Adipocyte (in vitro differentiated cells): ENCODE measurements at places on chromosomes 5 and 9.

GRCh38 chr5:53819482-53819881, 259.0 kb downstream of the NDUFS4 start:
- no peak for DNase-seq

GRCh38 chr5:83988293-83988685, 267.6 kb upstream of the HAPLN1 start:
- no peak for DNase-seq

DNA sequence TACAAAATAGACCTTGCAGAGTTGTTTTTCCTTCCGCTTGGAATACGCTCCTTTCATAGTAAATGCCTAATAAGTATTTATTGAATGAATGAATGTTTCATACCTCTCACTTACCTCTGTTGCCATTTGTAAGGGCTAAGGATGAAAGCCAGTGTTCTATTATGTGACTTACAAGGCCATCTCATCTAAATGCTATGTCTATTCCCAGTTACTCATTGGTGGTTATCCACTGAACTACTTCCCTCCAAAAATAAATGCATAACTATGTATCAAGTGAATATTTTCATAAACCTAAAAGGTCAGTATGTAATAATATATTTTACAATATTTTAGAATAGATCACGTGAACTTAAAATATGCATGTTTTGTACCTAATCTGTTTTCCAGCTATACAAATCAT, 670.5 kb upstream of the RGMB start:
- no peak for DNase-seq

GRCh38 chr9:2000314-2000713, 14.8 kb upstream of the SMARCA2 start:
- DNase-seq = no peak

- DNase-seq = no peak
These were observed 33.7 kb upstream of the ADRB2 start for GRCh38 chr5:148792744-148793143.

DNA sequence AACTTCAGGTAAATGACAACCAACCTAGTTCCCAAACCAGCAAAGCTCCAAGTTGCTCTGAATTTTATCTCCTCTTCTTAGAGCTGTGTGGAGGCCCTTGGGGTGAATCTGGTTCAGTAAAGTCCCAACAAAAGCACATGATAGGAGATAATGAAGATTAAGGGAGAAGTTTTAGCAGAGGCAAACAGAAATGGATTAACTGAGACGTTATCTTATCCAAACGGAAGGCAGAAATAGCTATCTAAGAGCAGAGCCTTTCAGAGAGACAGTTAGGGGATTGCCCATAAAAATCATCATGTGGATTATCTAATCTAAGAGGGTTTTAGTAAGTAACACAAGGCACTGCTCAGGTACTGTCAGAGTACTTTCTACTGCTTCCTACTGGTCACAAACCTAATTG, 183.9 kb upstream of the ZNF618 start:
- DNase-seq = no peak

DNA sequence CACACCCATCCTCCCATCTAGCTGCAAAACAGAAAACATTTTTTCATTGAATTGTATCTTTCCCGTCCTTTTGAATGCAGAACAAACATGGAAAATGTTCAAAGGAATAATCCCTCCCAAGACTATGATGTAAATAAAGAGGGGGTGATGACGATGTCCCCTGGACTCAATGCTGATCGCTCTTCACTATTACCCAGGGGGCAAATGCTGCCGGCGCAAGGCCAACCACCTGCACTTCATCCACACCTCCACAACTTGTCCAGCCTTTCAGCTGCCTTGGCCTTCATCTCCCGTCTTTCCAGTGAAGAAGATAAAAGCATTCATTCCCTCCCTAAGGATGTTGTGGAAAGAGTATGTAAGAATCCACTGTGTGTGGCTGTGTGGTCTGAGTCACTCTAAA, 240.3 kb downstream of the AGTPBP1 start:
- no peak for DNase-seq

DNA sequence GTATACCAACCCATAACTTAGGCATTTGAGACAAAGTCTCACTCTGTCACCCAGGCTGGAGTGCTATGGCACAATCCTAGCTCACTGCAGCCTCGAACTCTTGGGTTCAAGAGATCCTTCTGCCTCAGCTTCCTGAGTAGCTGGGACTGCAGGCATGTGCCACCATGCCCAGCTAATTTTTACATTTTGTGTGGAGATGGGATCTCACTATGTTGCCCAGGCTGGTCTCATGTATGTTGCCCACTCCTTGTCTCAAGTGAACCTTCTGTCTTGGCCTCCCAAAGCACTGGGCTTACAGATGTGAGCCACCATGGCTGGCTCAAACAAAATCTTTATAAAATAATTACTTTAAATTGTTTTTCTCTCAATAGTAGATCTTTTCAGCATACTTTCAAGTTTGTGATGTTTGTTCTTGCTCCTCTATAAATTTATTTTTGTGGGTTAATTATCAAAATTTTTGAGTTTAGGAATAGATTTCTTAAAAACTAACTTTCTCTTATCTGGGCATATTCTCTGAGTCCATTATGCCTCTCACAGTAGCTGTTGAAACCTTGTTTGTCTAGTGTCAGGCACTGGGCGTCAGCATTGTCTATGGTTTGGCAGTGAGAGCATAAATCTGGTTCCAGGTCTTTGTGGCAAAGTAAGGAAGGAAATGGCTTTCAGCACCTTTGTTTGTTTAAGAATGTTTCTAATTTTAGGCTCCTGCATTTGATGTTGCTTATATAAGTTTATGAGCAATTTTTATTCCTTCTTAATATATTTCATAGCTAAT, 38.7 kb downstream of the NLN start:
- DNase-seq = no peak

DNA sequence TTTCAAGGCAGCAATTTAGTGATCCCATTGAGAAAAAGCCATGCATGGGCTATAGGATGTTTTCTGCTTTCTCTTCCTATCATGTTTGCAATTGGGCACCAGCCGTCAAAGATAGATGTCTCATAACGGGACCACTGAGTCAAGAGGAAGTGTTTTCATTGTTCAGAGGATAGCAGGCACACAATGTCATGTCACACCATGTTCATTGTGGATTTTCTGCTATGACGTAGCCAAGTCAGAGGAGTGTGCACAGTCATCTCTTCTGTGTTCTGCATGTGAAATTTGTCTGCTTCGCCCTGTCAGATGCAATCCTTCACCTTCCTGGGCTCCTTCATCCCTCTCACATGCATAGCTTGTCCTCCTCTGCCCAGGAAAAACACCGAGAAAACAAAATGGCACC, 106.0 kb downstream of the CD180 start:
- no peak for DNase-seq

- no peak for DNase-seq
These were observed 61.9 kb downstream of the EXOSC2 start for GRCh38 chr9:130755377-130756007.

- no peak for DNase-seq
These were observed 52.5 kb downstream of the SH3GL2 start for GRCh38 chr9:17631396-17631795.

- DNase-seq = no peak
These were observed 54.0 kb upstream of the FGF10 start for GRCh38 chr5:44443172-44443571.

- peak; percentile 95 for DNase-seq
These were observed at the start of gene MCC for GRCh38 chr5:113487781-113488644. MCC (minus strand) TSS chr5:113488453.

DNA sequence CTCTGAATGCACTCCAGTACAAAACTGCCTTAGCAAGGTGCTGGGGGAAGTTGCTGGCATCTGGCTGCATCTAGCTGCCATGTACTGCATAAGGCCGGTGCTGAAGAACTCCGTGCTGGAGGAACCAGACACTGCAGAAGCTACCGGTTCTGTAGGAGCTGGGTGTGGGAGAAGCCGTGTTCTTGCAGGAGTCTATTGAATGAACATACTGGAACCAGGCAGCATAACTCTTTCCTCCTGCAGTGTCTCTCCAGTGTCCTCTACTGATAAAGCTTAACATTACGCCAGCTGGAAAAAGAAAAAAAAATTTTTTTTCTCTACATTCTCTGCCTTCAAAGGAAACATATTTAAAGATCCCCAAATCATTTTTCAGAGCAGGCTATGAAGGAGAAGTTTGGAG, 38.5 kb downstream of the VPS13A start:
- DNase-seq = peak; percentile 23

- no peak for DNase-seq
These were observed 67.9 kb upstream of the ADAMTS2 start for GRCh38 chr5:179413086-179413690.

GRCh38 chr9:134861595-134862334, 18.8 kb upstream of the FCN2 start:
- DNase-seq = no peak

- DNase-seq = peak; percentile 55
These were observed 24.0 kb upstream of the F2RL1 start for GRCh38 chr5:76794871-76795270.

DNA sequence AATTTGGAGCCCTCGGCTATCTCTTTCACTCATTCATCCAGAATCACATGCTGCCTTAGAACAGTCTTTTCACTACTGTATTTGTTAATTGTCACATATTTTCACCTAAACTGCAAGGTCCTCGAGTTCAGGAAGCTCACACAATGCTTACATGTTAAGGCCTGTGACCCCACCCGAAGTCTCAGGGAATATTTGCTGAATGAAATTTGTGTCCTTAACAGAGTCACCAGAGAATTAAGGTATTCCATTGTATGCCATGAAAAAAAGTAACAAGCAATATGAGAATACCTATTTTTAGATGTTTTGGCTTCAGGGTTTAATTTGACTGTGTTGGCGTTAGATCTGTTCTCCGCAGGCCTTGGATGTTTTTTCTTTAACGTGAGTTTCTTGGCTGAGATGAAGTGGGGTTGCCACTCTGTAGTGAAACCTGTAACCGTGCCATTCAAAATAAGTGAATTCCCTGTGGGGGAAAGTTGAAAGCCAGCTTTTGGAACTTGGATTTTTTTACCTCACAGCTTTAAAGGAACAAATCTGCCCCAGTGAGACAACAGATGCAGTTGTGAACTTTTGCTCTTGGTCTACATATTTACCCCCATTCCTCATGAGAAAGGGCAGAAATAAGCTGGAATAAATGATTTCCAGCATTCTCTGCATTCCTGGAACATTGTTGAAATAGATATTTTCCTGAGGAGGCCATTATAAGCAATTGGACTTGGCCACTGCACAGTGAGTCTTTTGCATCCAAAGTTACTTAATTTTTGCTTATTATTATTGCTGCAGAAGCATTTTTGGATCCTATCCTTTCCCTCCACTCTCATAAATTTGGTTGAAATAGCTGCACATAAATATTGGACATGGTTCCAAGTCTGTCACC, 35.9 kb upstream of the FBP1 start:
- peak; percentile 74 for DNase-seq

GRCh38 chr9:120014796-120015195, 565.2 kb downstream of the CDK5RAP2 start:
- DNase-seq = no peak

DNA sequence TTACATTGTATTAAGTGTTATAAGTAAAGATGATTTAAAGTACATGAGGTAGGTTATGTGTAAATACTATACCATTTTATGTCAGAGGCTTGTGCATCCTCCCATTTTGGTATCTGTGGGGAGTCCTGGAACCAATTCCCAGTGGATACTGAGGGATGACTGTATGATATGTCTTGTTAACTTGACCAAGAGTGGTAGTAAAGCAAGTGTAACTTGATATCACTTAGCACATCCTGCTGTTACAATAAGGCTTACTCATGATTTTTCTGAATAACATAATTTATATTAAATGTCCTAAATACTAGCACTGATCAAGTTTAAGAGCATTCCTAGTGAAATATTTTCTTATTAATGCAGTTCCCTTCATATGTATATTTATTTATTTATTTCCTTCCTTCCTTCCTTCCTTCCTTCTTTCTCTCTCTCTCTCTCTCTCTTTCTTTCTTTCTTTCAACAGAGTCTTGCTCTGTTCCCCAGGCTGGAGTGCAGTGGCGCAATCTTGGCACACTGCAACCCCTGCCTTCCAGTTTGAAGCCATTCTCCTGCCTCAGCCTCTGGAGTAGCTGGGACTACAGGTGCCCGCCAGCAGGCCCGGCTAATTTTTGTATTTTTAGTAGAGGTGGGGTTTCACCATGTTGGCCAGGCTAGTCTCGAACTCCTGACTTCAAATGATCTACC, 7.5 kb downstream of the NDFIP1 start:
- peak; percentile 58 for DNase-seq

GRCh38 chr5:35644543-35644942, 26.9 kb downstream of the SPEF2 start:
- no peak for DNase-seq

- DNase-seq = no peak
These were observed 53.7 kb downstream of the ZNF618 start for GRCh38 chr9:113929634-113930389.

GRCh38 chr5:143205883-143206195, 197.6 kb downstream of the NR3C1 start:
- DNase-seq = no peak

DNA sequence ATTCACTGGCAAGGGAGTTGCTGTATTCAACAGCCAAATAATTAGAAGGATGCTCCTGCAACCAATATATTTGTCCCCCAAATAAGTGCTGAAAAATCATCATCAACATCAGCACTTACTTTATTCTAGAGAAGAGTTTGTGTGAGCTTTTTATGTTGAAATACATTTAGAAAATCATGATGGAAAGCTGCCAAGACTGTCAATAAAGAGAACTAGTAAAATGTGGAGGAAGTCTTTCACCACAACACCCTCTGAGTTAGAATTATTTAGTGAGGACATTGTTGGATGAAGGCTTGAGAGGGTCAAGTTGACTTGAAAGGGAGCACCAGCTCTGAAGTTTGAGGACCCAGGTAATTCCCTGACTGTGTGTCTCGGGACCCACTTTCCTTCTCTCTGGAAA, 100.2 kb upstream of the TBCA start:
- no peak for DNase-seq

- no peak for DNase-seq
These were observed 173.4 kb upstream of the CDH12 start for GRCh38 chr5:23026252-23027170.

DNA sequence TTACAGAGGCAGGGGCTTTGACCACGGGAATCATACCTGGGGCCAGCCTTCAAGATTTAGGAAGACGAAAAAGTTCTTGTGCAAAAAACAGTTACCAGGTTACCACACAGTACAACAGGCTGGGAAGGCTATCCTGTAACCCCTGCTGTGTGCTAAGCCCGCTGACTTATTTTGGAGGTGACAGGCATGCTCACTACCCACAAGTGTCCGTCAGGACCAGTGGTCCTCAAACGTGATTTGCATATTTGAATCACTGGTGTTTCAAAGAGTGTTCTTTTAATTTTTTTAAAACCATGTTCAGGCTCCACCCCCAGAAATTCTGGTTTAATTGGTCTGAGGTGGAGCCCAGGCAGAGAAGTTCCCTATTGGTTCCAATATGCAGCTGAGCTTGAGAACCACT, 146.6 kb downstream of the TTLL11 start:
- DNase-seq = no peak

GRCh38 chr9:128408963-128409431, 11.7 kb upstream of the CERCAM start:
- DNase-seq = no peak

DNA sequence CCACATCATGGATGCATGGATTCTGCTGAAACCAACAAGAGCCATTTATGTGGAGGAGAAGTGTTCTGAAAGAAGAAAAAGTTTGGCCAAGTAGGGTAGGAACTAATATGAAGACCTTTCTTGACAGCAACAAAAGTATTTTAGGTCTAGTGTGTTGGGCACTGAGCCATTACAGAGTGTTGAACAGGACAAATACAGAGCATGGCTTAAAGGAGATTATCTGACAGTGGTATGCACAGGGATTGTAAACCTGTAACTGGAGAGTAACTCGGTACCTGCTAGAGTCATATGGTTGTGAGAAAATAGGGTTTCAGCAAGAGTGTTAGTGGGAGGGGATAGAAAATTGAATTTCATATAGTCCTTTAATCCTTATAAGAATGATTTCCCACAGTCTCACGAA, 513.2 kb upstream of the WWC1 start:
- DNase-seq = no peak

GRCh38 chr5:132315529-132316067, 21.4 kb downstream of the SLC22A4 start:
- no peak for DNase-seq
